ENCODE measurements at places on chromosomes 4 and X. TPM values are rescaled to one million over a fixed set of nuclear protein-coding genes. Genes with fewer than 3 reads are reported as not detected.

GRCh38 chr4:52059372-52059771 is 8.3 kb downstream of the SPATA18 start:
- no peak for DNase-seq

DNA sequence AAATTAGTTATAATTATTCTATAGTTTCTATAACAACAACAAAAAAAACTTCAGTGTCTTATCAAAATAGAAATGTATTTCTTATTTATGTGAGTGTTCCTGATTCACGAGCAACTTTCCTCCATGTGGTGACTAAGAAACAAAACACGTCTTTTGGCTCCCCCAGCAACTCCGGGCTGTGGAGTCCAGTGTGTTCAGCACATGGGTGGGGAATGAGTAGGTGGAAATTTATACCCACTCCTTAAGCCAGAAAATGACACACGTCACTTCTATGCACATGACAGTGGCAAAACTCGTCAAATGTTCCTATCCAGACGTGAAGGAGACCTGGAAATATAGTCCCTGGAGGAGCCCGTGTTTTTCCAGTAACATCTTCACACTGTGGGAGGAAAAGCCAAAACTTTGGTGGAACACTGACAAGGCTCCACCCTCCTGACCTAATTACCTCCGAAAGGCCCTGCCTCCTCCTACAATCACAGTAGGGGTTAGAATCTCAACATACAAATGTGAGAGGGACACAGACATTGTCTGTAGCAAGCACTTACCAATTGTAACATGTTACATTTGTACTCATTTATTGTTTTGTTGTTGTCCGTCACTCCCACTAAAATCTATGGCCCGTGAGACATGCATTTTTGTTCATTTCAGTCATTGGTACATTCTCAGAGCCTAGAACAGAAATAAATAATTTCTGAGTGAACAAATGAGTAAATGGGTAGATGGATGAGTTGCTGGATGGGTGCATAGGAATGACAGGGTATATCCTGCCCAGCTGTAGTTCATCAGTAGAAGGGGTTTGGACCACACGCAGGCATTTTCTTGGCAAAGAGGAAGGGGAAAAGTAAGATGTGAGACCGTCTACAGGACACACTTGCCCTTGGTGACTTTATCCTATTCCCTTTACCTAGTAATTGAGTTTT is 605.8 kb upstream of the TENM3 start:
- no peak for DNase-seq

DNA sequence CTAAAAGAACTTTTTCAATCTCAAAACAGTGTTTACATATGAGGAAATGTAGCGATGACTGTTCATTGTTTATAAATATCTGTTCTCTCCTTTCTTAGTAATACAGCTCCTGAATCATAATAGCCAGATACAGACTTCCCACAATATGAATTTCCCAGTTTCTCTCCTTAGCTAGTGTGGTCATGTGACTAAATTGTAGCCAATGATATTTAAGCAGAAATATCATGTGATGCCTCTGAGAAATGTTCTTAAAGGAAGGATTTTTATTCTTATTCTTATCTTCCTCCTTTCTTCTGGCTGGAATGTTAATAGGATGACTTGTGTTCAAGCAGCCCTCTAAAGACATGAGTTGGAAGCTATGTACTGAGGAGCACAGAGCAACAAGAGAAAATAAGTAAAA is 383.7 kb upstream of the ATOH1 start:
- DNase-seq: no peak

- no peak for DNase-seq
Observed at GRCh38 chr4:87745064-87745807, 54.1 kb upstream of the IBSP start.

DNA sequence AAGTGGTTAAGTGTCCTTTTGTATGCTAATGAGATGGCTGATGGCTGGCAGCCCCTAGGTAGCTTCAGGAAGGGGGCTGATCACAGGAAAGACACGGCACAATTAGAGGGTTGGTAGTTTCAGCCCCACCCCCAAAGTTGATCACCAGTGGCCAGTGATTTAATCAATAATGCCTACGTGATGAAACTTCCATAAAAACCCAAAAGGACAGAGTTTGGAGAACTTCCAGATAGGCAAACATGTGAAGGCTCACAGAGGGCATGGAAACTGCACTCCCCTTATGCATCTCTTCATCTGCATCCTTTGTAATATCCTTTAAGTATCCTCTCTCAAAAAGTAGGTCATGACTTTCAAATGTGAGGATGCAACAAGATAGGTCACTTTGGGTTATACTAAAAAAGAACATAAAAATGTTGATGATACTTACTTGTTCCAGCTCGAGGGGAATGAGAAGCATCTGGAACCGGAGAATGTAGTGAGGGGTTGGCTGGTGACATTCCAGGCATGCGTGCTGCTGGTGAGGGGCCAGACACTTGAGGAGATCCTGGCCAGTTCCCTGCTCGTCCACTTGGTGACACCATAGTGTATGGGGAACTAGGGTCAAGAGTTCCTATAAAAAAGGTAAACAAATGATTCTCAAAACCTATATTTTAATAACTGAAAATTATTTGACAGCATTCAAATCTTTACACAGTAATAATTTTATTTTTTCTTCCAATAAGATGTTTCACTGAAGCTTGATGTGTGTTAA is 16.7 kb upstream of the CXorf38 start:
- no peak for DNase-seq

GRCh38 chrX:19798423-19798822 is 89.0 kb downstream of the SH3KBP1 start:
- DNase-seq: no peak

- DNase-seq: no peak
Observed at GRCh38 chr4:10239982-10240654, 123.5 kb upstream of the WDR1 start.

DNA sequence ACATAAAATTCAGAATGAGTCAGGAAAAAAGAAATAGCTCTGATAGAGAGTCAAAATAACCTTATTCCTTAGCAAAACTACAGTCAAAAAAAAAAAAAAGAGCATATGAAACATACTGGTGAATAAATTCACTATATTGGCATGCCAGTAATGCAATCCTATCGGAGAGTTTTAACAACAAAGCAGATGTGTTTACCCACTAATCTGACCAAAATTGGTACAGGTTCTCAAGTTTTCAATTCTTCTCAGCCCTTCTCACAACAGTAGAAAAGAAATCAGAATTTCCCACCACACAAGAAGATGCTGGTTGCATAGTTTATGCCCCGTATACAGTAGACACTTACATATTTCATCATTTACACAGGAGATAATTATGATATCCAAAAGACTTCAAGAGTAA is 59.4 kb downstream of the LCORL start:
- no peak for DNase-seq

The HPGDS gene
- polyA plus RNA-seq: 3.6 TPM

The GRPR gene
- 0.16 TPM for polyA plus RNA-seq

The SERTM2 gene
- 0.04 TPM for polyA plus RNA-seq

The GLRA2 gene
- polyA plus RNA-seq: 0.12 TPM

The UCP1 gene
- 0.75 TPM for polyA plus RNA-seq

The HTN3 gene
- polyA plus RNA-seq: not detected
